ENCODE measurements at places on chromosomes 6 and 20.

DNA sequence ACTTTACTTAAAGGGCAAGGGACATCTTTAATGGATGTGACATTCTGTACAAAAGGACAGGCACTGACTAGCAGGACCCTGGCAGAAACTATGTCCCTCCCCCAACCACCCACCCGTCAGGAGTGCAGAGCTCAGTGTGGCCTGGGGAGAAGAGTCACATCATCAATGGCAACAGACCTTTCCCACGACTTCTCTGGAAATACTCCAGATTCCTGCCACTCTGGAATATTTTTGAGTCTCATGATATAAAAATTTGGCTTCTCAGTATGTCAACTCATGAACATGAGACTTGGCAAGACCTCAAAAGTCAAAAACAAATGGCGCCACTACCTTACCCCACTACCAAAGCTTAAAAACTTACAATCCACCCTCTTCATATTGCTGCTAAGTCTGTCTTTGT, 118.3 kb downstream of the SLC23A2 start:
- DNase-seq: no peak

GRCh38 chr6:14046476-14047068, 71.0 kb upstream of the CD83 start:
- DNase-seq: no peak

DNA sequence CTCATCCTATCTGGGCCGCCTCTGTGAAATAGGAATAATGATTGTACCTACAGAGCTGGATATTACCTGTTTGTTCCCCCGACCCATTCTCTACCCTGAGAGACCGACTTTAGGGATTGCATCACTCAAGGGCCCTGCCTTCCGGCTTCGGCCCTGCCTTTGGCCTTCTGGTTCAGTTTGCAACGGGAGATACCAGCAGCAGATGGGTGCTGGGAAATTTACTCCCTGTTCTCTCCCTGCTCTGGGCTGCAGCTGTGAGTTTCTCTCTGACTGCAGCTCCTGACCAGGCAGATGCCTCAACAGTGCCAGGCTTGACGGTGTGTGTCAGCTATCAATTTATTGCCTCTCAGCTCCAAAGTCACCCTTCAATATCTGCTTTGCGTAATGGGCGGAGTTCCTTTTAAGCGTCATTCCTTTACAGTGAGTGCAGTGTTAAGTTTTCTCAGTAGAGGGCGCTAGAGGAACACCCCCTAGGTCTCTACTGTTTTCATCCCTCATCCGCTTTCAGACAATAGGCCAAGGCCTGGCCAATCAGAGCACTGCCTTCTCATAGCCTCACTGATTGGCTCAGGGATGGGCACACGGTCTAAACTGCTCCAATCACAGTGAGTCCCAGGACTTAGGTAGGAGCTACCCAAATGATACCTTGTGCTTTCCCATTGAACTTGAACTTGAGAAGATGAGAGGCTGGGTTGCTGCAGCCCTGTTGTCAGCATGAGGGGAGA, 30.0 kb downstream of the KCNG1 start:
- DNase-seq: no peak

GRCh38 chr6:125931733-125932450, 24.7 kb upstream of the HINT3 start:
- no peak for DNase-seq

GRCh38 chr6:43378631-43379030, 9.2 kb upstream of the ZNF318 start:
- DNase-seq: no peak

All from NCI-H1417 (cell line).